CD8-positive, alpha-beta memory T cell (primary cell): ENCODE measurements at places on chromosomes 7 and 10. TPM values are rescaled to one million over a fixed set of nuclear protein-coding genes. Genes with fewer than 3 reads are reported as not detected.

GRCh38 chr7:73828107-73828803 is 2.5 kb upstream of the CLDN4 start:
- no peaks in the 10 kb centered on the region for H3K36me3 ChIP-seq
- H3K4me3 ChIP-seq, result no peak overlapping the region
- no peak overlapping the region for H3K27ac ChIP-seq
- peaks cover 6% of the 10 kb centered on the region for H3K4me1 ChIP-seq
- no peaks in the 10 kb centered on the region for H3K27me3 ChIP-seq

DNA sequence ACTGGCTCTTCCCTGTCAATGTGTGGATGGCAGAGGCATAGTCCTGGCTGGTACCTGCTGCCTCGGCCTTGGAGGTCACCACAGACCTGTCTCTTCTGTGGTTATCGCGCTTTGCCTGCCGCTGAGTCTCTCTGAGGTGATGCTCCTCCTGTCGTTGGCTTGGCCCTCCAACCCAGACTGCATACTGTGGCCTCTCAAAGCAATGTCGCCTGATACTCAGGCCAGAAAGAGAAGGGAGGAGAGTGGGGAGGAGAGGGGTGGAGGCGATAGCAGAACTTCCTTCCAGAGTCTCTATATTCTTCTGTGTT is 133.2 kb upstream of the KCNMA1 start:
- H3K36me3 ChIP-seq, result no peaks in the 10 kb centered on the region
- no peaks in the 10 kb centered on the region for H3K4me1 ChIP-seq
- no peak for DNase-seq
- no peak overlapping the region for H3K4me3 ChIP-seq
- no peak overlapping the region for H3K27ac ChIP-seq

DNA sequence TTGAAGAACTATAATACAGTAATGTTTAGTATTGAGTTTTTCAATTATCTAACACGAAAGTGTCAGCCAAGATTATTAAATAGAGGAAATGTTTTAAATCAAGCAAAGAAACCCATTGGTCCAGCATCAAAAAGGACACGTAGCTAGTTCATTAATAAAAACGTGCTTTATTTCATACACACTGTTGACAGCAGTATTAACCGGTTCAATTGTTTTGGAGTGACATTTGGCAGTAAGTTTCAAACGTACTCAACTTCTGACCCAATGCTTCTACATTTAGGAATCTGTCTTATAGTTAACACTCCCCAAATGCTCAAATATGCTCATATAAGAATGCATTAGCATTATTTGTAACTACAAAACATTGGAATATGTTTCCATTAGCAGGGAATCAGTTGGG is 41.3 kb downstream of the SLC16A12 start:
- H3K36me3 ChIP-seq, result no peaks in the 10 kb centered on the region
- DNase-seq, result no peak
- no peak overlapping the region for H3K4me3 ChIP-seq
- H3K27ac ChIP-seq, result no peak overlapping the region
- H3K4me1 ChIP-seq, result no peaks in the 10 kb centered on the region

- no peak for DNase-seq
- H3K4me3 ChIP-seq, result no peak overlapping the region
- no peaks in the 10 kb centered on the region for H3K36me3 ChIP-seq
- H3K4me1 ChIP-seq, result no peaks in the 10 kb centered on the region
- no peak overlapping the region for H3K27ac ChIP-seq
These were observed 37.2 kb downstream of the LRMDA start for GRCh38 chr10:75468612-75469005.

DNA sequence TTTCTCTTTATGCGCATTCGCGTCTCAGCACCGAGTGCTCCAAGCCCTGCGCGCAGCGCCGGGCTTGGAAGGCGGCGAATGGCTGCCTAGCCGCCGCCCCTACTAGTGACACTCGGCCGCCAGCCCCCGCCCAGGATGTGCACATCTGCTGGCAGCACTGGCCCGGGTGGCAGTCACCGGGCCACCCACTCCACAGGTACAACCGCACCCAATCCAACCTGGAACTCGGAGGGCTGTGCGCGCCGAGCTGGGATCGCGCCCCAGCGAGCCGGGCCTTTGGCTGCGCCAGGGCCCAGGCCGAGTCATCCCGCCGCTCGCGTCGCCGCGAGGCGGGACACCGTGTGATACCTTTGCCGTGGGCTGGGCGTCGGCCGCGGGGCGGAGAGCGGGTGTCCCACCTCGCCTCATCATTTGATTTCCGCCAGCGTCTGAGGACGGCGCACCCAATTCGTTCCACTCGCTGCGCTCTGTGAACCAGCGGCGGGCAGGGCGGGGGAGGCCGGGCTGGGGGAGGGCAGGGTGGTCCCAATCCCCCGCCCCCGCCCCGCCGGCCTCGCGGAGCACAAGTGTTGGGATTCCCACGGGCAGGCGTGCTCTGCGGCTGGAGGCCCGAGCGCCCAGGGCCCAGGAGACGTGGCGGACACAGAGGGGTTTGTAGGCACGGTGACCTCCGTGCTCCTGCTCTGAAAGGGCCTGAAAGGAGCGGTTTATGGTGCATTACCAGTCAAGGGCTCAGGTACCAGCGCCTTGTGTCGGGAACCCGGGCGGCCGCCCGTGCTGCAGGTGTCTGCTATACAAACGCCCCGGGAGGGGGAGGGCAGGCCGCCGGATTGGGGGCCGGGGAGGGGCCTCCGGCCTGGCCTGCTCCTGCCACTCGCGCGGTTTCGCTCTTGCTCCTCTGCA is 17.8 kb upstream of the PTF1A start:
- no peaks in the 10 kb centered on the region for H3K4me1 ChIP-seq
- H3K36me3 ChIP-seq, result no peaks in the 10 kb centered on the region
- DNase-seq, result no peak
- H3K4me3 ChIP-seq, result no peak overlapping the region

GRCh38 chr7:108001764-108002725 is 916 bp downstream of the LAMB1 start:
- H3K27me3 ChIP-seq, result peaks cover 15% of the 10 kb centered on the region
- H3K27ac ChIP-seq, result peak overlapping the region; percentile 53
- no peak for DNase-seq
- no peaks in the 10 kb centered on the region for H3K4me1 ChIP-seq

DNA sequence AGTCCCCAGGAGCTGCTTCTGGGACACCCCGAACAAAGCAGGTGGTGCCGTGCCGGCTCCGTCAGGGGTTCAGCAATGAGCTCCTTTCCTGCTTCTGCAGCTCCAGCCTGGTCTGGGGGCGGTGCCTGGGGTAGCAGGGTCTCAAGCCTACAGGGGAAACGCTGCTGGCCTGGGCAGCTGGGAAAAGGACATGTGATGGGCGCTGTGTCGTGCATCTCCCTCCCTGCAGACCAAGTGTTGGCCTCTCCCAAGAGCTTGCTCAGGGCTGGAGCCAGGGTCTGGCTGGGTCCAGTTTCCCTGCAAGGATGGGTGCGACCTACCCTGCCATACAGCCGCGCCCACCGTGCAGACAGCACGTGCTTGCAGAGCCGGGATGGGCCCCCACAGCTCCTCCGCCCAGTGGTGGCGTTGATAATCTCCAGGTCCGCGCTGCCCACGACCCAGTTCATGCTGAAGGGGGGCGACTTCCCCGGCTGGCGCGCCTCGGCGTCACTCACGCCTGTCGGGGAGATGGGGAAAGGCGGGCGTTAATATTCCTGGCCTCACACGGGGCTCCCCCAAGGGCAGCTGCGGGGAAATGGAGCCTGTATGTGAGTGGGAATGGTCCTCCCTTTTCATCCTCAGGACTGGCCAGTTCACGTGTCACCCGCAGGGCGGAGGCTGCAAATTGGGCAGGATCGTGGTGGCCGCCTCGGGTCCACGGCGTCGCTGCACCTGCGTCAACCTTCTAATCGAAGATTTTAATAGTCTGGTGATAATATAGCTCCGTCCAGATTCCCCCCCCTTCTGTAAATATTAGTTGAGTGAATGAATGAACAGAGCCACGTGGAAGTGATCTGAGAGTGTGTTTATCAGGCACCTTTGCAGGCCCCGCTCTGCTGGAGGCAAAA is 128.6 kb downstream of the WDR37 start:
- H3K27ac ChIP-seq, result no peak overlapping the region
- H3K4me3 ChIP-seq, result no peak overlapping the region

GRCh38 chr7:130945411-130945811 is 211.4 kb upstream of the KLF14 start:
- H3K27ac ChIP-seq, result no peak overlapping the region
- H3K4me1 ChIP-seq, result peaks cover 85% of the 10 kb centered on the region
- peaks cover 3% of the 10 kb centered on the region for H3K36me3 ChIP-seq
- no peak overlapping the region for H3K4me3 ChIP-seq

GRCh38 chr10:20094226-20094976 is 278.2 kb downstream of the PLXDC2 start:
- H3K4me1 ChIP-seq, result no peaks in the 10 kb centered on the region
- H3K36me3 ChIP-seq, result no peaks in the 10 kb centered on the region
- H3K27me3 ChIP-seq, result no peaks in the 10 kb centered on the region
- H3K27ac ChIP-seq, result no peak overlapping the region
- H3K4me3 ChIP-seq, result no peak overlapping the region

- no peak overlapping the region for H3K4me3 ChIP-seq
- no peak overlapping the region for H3K27ac ChIP-seq
- no peaks in the 10 kb centered on the region for H3K27me3 ChIP-seq
- DNase-seq, result no peak
- H3K36me3 ChIP-seq, result no peaks in the 10 kb centered on the region
These were observed 193.0 kb upstream of the CELF2 start for GRCh38 chr10:10824591-10825148.

NRAP gene
- total RNA-seq, result not detected
